ENCODE measurements at places on chromosomes 4 and X.

DNA sequence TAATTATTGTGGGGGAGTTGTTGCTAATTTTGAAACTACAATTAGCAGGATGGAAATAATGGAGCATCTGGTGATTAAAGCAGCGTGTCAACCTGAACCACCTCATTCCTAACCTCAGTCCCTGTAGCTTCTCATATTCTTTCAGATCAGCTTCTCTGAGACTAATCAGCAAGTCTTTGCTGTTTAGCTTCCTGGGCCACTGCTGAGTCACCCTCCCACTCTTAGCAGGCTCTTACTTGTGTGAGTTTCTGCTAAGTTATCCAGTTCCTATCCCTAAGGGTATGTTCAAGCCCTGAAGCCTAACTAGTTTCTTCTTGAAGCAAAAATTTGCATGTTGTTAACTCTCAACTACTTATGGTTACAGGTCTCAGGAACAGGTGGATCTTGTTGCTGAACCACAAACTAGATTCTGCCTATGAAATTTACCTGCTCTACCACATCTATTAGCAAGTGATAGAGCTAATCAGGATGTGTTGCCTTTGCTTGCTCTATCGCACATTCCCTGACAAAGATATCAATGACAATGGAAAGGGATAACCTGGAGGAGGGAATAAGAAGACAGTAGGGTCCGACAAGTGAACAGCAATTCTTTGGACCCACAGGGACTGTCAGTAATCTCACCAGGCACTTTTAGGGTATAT, 134.2 kb downstream of the EIF4E start:
- no peak for DNase-seq

- peak; percentile 100 for DNase-seq
Observed at GRCh38 chr4:17576932-17577664, at the start of gene LAP3. LAP3 (plus strand) TSS chr4:17577198; CDS start chr4:17577466, 268 bp downstream.

DNA sequence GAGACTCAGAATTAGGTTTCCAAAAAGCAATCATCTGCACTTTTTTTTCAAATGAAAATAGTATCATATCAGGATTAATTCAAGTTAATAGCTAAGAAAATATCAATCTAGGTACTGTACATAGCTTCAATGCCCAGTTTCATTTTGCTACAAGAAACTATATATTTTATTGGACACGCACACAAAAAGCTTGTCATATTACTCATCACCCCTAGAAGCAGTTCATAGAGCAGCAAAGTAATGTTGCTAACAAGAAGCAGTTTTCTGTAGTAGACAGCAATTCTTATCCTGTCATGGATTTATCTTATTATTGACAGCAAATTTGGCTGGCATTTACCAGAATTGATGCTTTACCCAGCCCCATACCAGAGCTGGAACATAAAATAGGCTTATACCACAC, 52.3 kb upstream of the LSM6 start:
- no peak for DNase-seq

GRCh38 chr4:1991596-1992434, 17.0 kb downstream of the NELFA start:
- no peak for DNase-seq

DNA sequence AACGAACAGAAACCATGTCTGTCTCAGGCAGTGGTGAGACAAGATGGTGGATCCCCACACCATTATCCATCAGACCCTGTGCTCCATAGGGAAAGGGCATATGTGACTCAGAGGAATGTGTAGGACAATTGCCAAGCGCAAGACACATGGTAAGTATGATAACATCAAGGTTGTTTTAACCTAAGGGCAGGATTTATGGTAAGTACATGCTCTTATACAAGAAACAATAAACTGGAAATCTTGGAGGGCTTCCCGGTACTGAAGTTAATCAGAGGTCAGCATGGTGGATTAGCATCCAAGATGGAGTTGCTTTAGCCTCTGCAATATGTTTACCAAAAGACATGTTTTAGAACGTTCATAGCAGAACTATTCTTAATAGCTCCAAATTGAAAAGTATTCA, 355.0 kb downstream of the PPP1R2C start:
- DNase-seq, result no peak

DNA sequence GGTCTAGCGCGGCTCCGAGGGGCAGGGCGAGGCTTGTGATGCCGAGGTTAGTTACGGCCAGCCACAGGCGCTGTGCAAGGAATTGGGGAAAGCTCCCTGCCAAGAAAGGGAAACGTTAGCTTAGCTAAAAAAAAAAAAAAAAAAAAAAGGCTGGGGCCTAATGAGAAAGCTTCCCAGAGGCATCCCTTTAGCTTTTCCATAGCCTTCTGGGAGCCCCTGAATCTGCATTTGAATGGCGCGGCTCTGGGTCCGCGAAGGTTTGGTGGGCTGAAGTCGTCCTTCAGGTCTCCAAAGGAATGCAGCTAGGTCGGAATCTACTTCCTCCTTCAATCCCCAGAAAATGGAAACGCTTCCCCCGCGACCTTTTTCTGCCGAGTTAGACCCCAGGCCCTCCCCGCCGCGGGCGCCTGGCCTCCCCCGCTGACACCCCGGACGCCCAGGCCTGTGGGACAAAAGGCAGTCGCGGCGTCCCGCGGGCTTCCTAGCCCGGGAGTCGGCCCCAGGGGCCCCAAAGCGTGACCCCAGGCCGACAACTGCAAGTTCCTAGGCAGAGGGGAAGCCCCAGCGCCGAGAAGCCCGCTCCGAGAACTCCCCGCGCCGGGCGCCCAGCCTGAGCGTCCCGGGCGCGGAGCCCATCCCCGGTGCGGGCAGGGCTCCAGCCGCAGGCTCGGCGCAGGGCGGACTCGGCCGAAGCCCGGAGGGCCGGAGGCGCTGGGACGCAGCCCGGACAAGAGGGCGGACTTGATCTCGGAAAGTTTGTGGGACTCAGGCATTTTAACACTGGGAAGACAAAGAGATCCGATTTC, 605 bp upstream of the FAT1 start:
- no peak for DNase-seq

- no peak for DNase-seq
Observed at GRCh38 chr4:27267339-27267969, 406.8 kb downstream of the STIM2 start.

DNA sequence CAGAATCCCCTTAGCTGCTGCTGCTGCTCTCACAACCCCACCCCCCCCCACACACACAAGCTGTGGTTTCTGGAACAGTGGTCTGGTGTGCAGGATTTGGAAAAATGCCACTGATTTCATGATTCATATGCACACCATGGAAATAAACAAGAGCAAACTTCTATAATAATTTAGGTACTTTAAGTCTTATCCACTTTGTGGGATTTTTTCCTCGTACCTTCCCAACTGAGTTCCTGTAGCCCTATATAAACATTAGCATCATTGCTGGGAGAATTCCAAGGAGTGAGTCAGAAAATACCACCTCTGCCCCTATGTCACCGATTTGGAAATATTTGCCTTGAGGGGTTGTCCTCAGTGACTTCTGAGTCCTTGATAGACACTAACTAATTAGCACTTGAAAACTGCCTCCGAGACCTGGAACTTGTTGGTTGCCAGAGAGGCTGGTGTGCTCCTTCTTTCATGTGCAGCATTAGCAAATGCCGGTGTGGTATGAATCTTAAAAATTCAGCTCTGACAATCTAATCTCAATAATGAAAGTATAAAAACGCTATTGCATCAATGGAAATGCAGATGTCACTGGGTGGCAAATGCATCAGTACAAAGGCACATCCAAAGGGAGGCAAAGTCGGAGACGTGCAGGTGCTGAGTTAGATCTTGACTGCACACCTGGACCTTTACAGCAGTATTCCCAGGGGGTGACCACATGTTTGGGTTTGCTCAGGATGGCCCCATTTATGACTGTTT, 61.8 kb downstream of the CPE start:
- no peak for DNase-seq

DNA sequence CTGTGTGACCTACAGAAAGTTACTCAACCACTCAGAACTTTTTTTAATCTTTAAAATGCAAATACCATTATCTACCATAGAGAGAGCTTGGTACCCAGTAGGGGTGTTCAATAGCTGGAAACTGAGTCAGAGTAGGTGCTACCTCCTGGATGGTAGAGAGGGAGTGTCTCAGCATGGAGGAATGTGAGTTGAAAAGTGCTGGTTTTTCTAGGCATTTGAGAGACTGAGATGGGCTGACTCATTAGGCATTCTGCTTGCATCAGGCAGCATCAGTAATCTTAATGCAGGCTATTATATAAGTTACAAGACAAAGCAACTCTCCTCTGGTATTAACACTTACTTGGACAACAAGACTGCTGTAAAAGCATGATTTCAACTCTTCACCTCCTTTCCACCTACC, 70.9 kb upstream of the ARHGEF9 start:
- no peak for DNase-seq

GRCh38 chrX:11953615-11954014, 184.7 kb upstream of the FRMPD4 start:
- no peak for DNase-seq

- no peak for DNase-seq
Observed at GRCh38 chr4:5954056-5954760, 61.3 kb upstream of the CRMP1 start.

DNA sequence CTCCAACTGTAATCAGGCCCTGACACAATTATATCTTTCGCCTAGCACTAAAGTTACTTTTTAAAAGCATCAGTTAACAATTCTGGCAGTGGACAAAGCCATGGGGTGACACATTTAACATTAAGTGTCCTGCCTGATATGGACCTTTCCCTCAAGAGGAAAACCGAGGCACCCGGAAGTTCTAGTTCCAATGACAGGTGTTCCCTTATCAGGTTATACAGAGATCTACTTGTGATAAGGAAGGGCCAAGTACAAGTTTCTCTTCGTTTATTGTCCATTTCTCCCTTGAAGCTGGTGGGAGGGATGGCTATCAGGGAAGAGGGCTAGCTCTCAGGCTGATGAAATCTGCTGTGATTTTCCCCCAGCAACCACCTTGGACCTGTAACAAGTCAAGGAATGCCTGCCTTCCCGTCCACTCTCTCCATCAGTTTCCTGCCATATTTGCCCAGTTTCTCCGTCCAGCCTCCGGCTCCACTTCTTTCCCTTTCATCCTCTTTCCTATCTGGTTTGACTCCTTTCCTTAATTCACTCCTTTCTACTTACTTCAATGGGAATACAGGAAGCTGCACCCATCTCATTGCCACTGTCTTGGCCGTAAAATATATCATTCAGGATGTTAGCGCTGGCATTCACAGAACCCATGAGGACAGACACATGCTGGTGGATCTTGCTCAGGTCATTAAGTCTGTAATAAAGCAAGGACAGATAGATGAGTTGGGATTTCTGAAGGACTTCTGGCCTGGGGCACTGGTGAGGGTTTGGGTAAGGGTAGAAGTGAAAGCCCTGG, 95.0 kb downstream of the DGKK start:
- no peak for DNase-seq

- DNase-seq, result no peak
Observed at GRCh38 chr4:24775750-24776149, 19.6 kb upstream of the SOD3 start.

GRCh38 chr4:79991601-79992000, 81.4 kb downstream of the ANTXR2 start:
- DNase-seq, result no peak

Measured in stimulated activated CD8-positive, alpha-beta memory T cell treated with anti-CD3 and anti-CD28 coated beads, Interleukin-15, amount 100 ng/mL, for 24 hours (primary cell).